H9 (cell line): ENCODE measurements at places on chromosomes 16 and 17. TPM values are rescaled to one million over a fixed set of nuclear protein-coding genes. Genes with fewer than 3 reads are reported as not detected.
A peak's percentile ranks its signal among the peaks of the same experiment; 100 is the strongest.

KRT25 gene
- total RNA-seq, result not detected in 2 replicates

GRCh38 chr17:77445760-77446532 lies 305.2 kb downstream of the SEC14L1 start:
- no peak for DNase-seq
- no peak overlapping the region for H3K4me3 ChIP-seq
- H3K4me1 ChIP-seq, result 0 out of 2 replicates have a peak, but pooled peaks cover 2% of the 10 kb centered on the region
- no peaks in the 10 kb centered on the region; the same call in 2 of the 3 replicates for H3K36me3 ChIP-seq

GRCh38 chr17:28247671-28248555 lies 71.1 kb upstream of the TMEM97 start:
- no peaks in the 10 kb centered on the region for H3K27me3 ChIP-seq
- no peak overlapping the region for H3K4me3 ChIP-seq
- no peak overlapping the region for H3K27ac ChIP-seq
- DNase-seq, result peak; percentile 70
- no peaks in the 10 kb centered on the region for H3K36me3 ChIP-seq
- H3K4me1 ChIP-seq, result no peaks in the 10 kb centered on the region

- no peak overlapping the region for H3K27ac ChIP-seq
- no peaks in the 10 kb centered on the region for H3K4me1 ChIP-seq
- H3K4me3 ChIP-seq, result no peak overlapping the region
- peaks cover 3% of the 10 kb centered on the region; the same call in 1 of the 2 replicates for H3K27me3 ChIP-seq
- no peak for DNase-seq
- no peaks in the 10 kb centered on the region for H3K36me3 ChIP-seq
These were observed 2.9 kb upstream of the CPNE7 start for GRCh38 chr16:89572485-89573205.
